ENCODE measurements at places on chromosomes 12 and 14.

DNA sequence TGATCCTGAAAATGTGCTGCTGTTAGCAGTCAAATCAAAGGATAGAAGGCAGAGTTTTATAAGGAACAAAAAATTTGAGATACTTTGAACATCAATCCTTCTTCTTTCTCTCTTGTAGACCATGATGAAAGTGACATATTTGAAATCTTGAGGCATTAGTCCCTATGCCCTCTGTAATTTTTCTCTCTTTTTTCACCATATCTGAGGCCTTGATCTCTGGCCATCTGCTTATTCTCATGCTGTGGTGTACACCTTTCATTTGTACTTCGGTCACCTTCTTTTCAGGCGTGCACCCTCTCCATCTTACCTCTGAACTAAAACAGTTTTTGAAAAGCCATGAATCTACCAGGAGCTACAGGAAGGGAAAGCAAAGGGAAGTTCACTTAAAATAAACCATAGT lies 420.9 kb downstream of the C12orf50 start:
- DNase-seq, result no peak

GRCh38 chr14:68662392-68662791 lies 130.5 kb downstream of the ZFP36L1 start:
- DNase-seq, result no peak

GRCh38 chr14:23285530-23286019 lies 357 bp downstream of the HOMEZ start:
- no peak for DNase-seq

DNA sequence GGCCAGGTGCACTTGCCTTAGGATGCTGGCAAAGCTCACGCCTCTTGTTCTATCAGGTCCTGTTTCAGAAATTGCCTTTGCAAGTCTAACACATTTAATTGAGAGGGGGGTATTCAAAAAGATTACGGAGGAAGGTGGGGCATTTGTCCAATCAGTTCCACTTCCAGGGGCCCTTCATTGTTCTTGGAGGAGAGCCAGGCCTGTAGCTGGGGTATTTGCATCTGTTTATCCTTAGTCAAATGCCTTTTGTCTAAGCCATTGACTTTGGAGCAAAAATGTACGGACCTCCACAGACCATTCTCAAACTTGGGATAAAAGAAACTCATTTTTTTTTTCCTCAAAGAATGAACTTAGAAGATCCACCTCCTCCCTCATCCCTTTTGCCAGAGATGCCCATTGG lies 582.0 kb downstream of the BCL11B start:
- DNase-seq, result no peak

DNA sequence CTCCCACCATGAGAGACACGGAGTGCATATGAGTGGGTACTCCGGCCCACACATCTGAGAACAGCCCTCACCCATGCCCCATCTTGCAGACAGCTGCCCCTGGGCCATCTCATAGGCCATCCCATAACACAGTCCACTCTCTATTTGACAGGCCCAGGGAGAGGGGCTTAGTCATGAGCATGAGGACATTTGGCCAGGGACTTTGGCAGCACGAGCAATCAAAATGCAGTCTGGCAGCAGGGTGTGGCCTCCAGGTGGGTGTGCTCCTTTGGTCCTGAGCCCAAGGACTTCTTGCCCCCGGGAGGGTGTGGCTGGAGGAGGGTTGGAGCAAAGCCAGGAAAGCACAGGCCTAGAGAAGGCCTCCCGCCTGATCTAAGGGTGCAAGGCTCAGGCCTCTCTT lies 25.6 kb downstream of the EMP1 start:
- no peak for DNase-seq

GRCh38 chr12:58346032-58346632 lies 404.8 kb downstream of the ATP23 start:
- DNase-seq, result no peak

Measured in stimulated activated CD8-positive, alpha-beta memory T cell treated with anti-CD3 and anti-CD28 coated beads, Interleukin-7, amount 100 ng/mL, for 1 hour (primary cell).